Stimulated activated CD4-positive, alpha-beta T cell treated with anti-CD3 and anti-CD28 coated beads, Interleukin-2, amount 100 ng/mL, for 4 hours (primary cell): ENCODE measurements at places on chromosomes 2 and 18.

DNA sequence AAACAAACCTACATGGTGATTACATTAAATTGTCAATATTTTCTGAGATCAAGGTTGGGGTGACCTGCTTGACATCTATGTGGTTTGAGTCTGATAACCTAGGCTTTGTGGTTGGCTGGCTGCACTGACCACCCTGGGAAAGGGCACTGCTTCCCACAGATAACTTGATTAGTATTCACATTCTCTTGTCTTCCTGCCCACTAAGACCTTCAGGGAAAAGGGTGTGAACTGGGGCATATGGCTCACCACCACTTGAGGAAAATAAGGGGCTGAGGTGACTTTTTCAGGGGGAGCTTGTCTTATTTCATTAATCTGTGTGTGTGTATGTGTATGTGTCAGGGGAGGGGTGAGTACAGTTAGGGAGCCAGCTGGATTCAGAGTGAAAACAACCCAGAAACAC lies 1.5 kb downstream of the SMYD1 start:
- no peak for DNase-seq

- DNase-seq, result no peak
Observed at GRCh38 chr18:37182340-37183135, 353.6 kb downstream of the KIAA1328 start.

DNA sequence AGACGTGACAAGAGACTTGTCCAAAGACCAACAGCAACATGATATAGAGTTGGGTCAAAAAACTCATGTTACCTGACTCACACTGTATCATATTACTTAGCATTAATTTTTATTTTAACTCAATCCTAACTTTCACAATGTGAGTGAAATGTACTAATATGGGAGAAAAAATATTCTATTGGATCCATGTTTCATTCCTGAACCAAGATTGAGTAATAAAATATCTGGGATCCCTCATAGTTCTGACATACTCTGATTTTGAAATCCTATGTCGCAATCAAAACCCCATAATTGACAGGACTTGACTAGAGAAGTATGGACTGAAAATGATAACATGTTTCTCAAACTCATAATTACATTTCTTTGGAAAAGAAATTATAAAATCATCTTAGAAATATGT lies 190.4 kb downstream of the RIT2 start:
- no peak for DNase-seq

DNA sequence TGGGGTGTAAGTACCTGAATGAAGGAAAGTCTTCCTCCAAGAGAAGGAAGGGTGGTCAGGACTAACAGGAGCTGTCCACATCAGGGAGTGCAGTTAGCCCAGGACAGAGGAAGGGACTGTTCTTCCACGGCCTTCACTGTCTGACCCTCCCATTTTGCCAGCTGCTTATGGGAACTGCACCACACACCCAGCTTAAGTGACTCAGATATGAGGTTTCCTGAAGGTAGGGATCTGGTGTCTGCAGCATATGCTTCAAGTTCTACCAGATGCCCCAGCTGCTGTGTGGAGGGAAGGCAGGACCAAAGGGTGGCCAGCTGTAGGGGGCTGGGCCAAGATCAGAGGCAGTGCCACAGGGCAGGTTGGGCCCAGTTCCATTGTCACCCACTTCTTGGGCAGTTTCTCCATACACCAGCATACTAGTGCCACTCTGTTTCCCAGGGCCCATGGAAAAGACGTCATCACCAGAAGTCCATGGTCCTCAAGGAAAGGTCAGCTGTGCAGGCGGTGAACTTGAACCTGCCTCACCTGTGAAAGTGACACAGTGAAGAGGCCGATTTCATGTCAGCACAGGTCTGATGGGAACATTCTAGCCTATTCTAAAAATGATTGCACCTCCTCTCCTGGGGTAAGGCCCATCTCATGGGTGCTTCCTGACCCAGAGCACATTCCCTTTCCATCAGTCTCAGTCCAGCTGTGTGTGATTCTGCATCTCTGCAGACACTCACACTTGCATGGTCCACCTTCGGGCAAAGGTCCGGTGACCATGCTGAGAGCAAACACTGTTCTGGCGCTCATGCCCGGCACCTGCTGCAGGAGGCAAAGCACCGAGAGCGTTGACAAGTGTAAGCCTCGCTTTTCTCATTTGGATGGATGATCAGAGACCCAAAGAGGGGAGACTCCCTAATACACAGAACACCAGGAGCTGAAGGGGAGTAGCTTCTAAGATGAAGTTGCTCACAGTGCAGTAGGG lies 68.0 kb downstream of the ACAA2 start:
- DNase-seq, result no peak

- no peak for DNase-seq
Observed at GRCh38 chr2:231360881-231361371, 34.6 kb upstream of the B3GNT7 start.

DNA sequence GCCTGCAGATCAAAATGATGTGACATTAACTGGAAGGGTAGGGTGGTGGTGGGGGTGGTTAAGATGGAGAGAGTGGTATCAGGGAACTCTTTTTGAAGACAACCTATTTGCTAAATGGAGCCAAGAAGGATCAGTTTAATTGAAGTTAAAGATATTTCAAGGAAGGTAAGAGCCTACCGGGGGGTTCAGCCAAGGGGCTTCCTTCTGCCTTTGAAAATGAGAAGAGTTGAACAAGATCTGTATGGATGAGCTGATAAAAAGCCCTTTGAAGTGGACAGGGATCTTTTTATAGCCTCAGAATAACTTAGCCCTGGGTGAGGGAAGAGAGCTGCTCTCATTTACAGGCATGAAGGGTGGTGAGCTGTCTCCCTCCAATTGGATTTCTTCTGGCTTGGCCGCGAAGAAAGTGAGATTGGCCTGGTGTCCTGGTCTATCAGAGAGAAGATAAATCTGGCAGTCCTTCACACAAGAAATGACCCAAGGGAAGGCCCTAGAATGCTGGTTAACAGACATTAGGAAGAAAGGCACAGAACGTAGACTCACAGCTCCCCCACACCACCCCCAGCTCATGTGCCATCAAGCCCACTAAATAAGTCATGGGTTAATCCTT lies 439.8 kb downstream of the TNS1 start:
- no peak for DNase-seq

DNA sequence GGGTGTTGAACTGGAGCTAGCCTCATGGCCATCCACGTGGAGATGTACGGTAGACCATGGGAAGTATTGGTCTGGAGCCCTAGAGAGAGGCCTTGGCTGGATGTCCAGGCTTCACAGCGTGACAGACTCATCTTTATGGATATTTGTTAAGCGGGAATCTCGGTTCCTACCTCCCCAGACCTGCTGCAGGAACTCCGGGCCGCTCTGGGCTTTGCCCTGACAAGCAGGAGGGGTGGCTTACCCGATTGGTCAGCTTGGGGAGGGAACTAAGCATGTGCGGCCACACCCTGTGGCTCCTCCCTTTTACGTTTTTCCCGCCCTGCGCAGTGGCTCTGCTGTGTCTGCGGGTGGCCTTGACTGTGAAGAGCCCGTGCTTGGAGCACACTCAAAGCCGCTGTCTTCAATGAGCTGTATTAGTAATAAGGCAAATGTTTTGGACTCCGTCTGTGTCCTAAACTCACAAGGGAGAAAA lies 52.3 kb downstream of the PAPOLG start:
- DNase-seq, result no peak

GRCh38 chr18:75339936-75340605 lies 87.4 kb downstream of the SMIM21 start:
- DNase-seq, result no peak

- DNase-seq, result no peak
Observed at GRCh38 chr2:112035786-112036185, 19.3 kb upstream of the TMEM87B start.

DNA sequence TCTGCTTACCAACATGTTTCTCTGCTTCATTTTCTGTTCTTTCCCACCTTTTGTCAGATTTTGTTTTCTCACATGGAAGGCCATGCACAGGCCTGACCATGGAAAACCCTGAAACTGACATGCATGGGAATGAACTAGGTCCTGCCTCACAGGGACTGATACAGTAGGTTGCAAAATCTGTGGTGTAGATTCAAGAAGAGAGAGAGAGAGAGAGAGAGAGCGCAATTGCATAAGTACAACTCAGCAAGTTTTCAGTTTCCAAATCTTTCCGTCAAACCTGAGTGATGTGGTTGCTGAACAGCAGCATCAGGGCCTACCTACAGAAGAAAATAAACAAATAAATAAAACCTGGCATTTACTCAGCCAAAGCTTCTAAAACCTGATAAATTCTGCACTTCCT lies 87.5 kb upstream of the RNF152 start:
- DNase-seq, result no peak

- no peak for DNase-seq
Observed at GRCh38 chr2:127790694-127791529, 20.1 kb downstream of the WDR33 start.

- DNase-seq, result no peak
Observed at GRCh38 chr2:44015239-44015638, 19.4 kb upstream of the LRPPRC start.

GRCh38 chr18:25109484-25109883 lies 242.5 kb downstream of the ZNF521 start:
- no peak for DNase-seq

- no peak for DNase-seq
Observed at GRCh38 chr2:177666408-177666807, 273.8 kb downstream of the AGPS start.

- no peak for DNase-seq
Observed at GRCh38 chr2:12340164-12340563, 376.6 kb upstream of the TRIB2 start.

DNA sequence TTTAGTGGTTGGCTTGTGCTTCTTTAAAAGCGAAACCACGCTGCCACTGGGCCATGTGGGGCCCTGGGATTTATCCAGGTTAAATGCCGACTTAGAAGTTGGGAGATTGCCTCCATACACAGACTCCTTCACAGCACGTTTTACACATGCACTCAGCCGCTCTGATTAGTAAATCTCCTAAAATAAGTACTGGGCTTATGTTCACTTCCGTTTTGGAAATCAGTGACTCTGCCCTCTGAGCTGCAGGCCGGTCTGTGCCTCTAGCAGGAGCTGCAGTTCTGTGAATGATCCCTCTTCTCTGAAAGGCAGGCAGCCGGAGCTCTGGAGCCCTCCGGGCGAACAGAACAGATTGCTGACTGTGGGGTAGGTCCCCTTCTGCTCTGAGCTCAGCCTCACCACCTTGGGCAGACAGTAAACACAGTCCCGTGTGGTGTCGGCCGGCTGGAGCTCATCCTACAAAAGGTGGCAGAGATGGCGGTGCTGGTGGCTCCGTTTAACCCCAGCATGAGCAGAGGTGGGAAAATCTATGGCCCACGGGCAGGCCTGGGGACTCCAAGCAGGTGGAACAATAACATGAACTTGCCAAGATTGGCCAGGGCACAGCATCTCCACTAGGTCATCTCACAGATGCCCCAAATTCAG lies 9.8 kb upstream of the RAB17 start:
- no peak for DNase-seq

- DNase-seq, result no peak
Observed at GRCh38 chr18:12067671-12068070, 26.0 kb upstream of the ANKRD62 start.

- no peak for DNase-seq
Observed at GRCh38 chr18:21864386-21864785, 123.8 kb downstream of the MIB1 start.

GRCh38 chr2:43095533-43096295 lies 130.7 kb downstream of the ZFP36L2 start:
- no peak for DNase-seq

DNA sequence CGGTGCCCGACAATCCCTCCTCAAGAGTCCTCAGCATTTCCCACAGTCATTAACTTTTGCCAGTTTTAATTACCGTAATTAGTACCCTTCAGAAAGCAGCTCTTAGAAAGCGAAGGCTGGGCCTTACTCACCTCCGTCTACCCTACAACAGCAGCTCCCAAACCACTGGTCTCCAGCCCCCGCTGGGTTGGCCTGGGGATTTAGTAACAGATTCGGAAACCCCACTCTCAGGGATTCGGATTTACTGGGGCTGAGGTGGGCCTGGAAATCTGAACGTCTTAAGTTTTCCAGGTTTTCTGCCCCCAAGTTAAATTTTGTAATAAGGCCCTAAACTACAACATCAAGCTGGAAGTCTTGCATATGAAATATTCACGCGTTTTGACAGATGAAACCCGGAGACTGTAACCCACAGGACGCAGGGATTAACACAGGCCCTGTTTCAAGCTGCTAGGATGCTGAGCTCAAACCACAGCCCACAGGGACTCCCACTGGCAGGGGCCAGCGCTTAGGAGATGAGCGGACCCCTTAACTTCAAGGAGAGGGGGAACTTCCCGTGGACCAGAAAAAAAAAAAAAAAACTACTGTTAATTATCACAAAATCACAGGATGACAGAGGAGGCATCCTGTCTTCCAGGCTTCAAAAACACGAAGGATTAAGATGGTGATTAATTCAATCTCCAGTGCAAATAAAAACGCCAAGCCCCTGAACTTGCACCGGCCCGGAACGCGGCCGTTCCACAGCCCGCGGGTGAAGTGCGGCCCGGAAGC lies 985 bp downstream of the ILKAP start:
- DNase-seq, result no peak

DNA sequence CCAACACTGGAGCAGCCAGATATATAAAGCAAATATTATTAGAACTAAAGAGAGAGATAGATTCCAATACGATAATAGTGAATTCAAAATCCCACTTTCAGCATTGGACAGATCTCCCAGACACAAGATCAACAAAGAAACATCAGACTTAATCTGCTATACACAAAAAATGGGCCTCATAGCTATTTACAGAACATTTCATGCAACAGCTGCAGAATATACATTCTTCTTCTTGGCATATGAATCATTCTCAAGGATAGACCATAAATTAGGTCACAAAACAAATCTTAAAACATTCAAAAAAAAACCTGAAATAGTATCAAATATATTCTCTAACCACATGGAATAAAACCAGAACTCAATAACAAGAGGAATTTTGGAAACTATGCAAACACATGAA lies 23.8 kb upstream of the BAZ2B start:
- DNase-seq, result no peak

GRCh38 chr2:196066291-196067087 lies 2.1 kb downstream of the DNAH7 start:
- DNase-seq, result no peak

- no peak for DNase-seq
Observed at GRCh38 chr18:76838182-76838581, 15.8 kb downstream of the ZNF236 start.

- DNase-seq, result no peak
Observed at GRCh38 chr2:199163613-199164458, 293.9 kb downstream of the SATB2 start.

- no peak for DNase-seq
Observed at GRCh38 chr18:48391868-48392267, 17.3 kb downstream of the ZBTB7C start.

DNA sequence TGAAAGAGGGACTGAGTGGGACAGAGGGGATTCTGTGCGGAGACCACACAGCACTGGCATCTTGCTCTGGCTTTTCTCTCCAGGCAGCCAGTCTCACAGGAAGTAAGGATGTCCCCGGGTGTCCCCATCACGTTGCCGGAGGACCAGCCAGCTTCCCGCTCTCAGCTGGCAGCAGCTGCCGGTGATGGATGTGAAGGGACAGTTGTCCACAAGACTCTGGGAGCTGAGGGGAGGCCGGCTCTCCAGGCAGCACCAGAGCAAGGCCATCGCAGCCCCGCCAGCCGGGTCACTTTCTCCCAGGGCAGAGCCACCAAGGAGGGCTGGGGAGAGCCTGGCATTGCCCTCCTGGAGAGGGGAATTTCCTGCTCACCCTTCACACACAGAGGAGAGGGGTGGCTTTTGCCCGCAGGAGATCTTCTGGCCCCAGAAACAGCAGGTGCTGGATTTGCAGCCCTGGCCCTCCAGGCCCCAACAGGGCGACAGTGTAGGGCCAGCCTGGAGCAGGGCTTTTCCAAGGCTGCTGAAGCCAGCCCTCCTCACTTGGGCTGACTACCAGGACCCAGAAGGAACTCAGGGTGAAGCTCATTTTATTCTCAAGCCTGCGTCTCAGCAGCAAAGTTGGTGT lies 24.0 kb upstream of the B3GNT7 start:
- no peak for DNase-seq
